ENCODE measurements at places on chromosomes 12 and 14.

DNA sequence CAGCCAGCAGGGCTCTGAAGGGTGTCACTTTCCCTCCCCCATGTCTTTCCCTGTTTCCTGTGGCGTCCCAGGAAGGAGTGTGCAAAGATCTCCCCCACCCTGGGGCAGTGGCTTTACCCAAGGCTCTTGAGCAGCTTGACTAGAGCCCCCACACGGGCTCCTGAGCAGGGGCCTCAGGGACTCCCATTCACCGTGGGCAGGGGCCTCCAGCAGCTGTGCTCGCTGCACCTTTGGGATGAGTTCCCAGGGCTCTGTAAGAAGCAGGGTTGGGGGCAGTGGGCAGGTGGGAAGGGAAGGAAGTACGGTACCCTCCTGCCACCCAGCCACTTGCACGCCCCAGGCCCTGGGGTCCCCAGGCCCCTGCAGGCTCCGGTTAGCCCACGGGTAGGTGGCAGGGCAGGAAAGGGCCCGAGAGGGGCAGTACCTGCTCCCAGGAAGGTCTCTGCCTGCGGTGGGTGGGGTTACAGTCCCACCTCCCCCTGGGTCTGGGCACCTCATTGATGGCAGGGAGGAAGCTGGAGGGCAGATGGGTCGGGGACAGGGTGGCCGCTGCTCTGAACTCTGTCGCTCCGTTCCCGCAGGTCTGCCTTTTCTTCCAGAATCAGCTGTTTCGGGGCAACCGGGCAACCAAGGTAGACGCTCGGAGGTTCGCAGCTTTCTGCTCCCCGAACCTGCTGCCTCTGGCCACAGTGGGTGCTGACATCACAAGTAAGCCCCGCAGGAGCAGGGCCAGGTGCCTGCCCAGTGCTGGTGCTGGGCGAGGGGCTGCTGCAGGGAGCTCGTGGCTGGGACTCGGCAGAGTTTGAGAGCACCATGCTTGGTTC lies 13.0 kb downstream of the ASPG start:
- DNase-seq, result no peak

- no peak for DNase-seq
Measured at GRCh38 chr14:59215322-59215721, 26.9 kb downstream of the DAAM1 start.

DNA sequence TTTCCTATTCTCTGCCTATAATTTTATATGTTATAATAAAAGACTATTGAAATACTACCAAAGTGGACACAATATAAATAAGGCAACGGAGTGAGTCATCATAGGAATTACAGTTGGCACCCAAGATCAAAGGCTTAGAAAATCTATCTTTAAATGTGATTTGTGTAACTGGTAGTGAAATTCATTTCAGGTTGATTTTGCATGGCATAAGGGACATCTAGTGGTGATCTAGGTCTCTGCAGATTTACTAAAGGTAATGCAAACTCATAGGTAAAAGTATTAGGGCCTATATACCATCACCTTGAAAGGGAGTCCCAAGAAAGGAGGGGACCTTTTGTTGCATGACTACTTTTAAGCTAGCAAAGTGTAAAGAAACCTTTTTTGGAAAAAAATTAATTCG lies 527.2 kb downstream of the NRXN3 start:
- DNase-seq, result peak; percentile 6

DNA sequence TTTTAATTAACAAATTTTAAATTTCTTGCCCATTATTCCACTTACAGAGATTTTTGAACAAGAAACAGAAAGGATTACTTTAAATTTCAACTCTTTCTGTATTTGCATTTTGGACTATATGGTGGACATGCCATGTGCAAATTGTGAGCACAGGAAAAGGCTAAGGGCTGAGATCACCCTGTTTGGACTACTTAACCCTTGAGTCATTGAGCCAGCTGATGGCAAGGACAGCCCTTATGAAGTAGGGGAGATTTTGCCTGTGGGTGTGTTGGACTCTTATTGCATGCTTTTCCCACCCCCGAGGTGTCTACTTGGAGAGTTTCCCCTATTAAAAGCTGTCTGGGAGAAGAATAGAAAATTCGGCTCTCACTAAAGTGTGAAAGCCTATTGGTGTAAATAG lies 17.2 kb downstream of the DERA start:
- peak; percentile 76 for DNase-seq

GRCh38 chr14:77979666-77980351 lies 179.9 kb downstream of the ADCK1 start:
- peak; percentile 4 for DNase-seq

GRCh38 chr12:32024884-32025592 lies 65.8 kb downstream of the RESF1 start:
- DNase-seq, result no peak

GRCh38 chr12:96044017-96044942 lies 8.9 kb upstream of the LTA4H start:
- no peak for DNase-seq

- DNase-seq, result no peak
Measured at GRCh38 chr12:3199551-3200031, 122.4 kb downstream of the TSPAN9 start.

GRCh38 chr14:35533357-35534207 lies at the start of gene INSM2:
Gene INSM2, plus strand, starts transcription at chr14:35534164. Its CDS starts 89 bp downstream, at chr14:35534253.
- DNase-seq, result no peak

GRCh38 chr14:39381366-39381765 lies 50.9 kb downstream of the FBXO33 start:
- DNase-seq, result no peak

- DNase-seq, result no peak
Measured at GRCh38 chr14:96986256-96987085, 189.3 kb downstream of the VRK1 start.

DNA sequence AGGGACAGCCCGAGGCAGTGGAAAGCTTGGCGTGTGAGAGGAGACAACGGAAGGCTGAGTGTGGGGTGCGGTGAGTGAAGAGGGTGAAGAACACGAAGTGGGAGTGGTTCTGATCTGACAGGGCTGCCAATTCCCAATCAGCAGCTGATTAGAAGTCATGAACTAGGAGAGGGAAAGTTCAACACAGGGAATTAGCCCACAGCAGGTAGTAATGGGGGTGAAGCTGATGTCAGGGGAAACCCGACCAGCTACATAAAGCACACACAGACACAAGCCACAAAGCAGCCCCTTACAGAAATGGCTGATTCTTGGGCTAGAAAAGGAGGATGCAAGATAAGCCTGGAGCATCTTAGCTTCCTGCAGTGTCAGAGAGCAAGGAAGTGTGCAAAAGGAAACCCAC lies 47.5 kb upstream of the TCL1A start:
- no peak for DNase-seq

GRCh38 chr12:108642269-108642870 lies 8.7 kb upstream of the SELPLG start:
- no peak for DNase-seq

- no peak for DNase-seq
Measured at GRCh38 chr14:92656306-92657081, 91.9 kb downstream of the LGMN start.

DNA sequence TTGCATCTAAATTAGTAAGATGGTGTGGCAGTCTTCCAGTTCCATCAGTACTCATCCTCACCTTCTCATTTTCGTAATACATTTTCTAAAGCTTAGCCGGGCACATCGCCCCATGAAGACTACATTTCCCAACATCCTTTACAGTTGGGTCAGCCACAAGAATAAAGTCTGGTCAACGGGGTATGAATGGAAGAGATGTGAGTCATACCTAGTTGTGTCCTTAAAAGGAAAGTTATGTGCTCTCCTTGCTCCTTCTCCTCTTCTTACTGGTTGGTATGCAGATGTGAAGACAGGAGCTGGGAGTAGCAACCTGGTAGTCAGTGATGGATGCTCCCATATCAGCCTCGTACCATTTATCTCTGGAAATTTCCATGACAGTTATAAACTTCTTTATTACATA lies 35.9 kb upstream of the EGLN3 start:
- peak; percentile 91 for DNase-seq

DNA sequence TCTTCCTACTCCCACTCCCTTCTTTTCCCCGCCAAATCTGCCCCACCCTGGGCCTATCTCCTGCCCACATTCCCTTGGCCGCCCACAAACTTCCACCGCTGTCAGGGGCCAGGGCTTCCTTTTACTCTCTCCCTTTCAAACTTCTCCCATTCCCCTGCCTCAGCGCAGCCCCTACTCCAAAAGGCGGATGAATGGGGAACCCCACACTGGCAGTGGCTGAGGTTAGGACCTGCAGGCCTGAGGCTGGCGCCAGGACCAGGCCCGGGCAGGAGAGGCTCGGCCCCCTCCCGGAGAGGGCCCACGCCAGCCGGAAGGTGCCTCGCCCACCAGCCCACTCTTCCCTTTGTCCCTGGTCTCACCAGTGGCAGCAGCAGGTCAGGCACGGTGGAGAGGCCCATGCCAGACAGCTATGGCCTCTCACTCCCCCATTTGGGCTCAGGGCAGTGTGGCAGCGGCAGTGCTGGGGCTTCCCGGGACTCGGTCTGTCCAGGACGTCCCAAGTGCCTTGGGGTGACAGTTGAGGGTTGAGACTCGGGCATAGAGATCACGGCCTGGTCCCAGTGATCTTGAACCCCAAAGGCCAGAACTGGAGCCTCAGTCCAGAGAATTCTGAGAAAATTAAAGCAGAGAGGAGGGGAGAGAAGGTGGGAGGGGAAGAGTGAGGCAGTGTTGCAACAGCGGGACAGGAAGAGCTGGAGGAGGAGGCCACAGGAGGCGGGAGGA lies at the start of gene TNFRSF1A:
TNFRSF1A (minus strand) TSS at position 660 of the 723 bp plus-strand sequence; CDS start at position 398, 262 bp downstream.
- peak; percentile 64 for DNase-seq

- DNase-seq, result no peak
Measured at GRCh38 chr12:42732908-42733411, 143.4 kb upstream of the PRICKLE1 start.

DNA sequence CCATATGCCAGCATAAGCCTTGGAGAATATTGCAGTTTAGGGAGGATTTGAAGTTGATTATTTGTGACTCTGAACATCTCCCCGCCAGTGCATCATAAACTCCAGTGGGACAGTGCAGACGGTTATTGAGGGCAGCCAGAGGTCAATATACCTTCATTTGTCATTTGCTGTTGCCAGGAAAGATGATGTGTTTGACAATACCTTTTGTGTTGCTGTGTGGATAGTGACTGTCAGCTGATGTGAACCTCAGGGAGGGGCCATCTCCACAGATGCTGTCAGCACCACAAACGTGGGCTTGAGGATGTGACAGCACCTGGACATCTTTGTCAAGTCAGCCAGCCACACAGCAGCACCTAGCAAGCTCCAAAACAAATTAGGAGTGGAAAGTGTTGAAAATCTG lies 11.5 kb downstream of the CCDC198 start:
- no peak for DNase-seq

DNA sequence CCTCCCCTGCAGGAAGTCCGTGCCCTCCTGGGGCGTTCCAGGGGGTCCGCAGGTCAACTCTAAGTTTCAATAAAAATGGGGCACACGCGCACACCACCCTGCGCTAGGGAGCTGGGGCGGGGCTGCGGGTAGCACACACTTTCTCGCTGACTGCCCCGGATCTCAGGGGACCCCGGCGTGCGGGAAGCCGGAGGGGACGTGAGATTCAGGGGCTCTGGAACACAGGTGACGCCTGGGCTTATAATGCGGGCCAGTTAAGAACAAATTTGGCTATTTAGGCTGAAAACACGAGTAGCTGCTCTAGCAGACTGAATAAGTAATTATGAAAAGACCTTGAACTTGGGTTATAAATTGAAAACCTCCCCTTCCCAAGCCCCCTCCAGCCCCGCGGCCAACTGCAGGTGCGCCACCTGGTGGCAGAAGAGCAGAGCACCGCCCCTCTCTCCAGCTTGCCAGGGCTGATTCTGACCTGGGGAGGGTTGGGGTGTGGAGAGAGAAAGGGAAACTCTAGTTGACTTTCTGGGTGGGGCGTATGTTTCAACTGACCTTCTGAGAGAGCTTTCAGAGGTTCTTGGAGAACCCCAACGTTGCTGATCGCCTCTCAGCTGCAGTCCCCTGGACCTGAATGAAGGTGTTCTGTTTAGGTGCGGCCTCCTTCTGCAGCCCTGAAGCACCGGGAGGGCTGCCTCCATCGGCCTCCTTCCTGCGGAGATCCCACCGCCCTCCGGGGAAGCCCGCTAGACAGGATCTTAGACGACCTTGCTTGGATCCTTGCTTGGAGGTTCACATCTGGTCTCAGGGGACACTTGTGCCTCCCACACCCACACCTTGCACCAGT lies 118.4 kb upstream of the EVL start:
- DNase-seq, result no peak

GRCh38 chr12:118330421-118331018 lies 42.2 kb downstream of the TAOK3 start:
- no peak for DNase-seq

DNA sequence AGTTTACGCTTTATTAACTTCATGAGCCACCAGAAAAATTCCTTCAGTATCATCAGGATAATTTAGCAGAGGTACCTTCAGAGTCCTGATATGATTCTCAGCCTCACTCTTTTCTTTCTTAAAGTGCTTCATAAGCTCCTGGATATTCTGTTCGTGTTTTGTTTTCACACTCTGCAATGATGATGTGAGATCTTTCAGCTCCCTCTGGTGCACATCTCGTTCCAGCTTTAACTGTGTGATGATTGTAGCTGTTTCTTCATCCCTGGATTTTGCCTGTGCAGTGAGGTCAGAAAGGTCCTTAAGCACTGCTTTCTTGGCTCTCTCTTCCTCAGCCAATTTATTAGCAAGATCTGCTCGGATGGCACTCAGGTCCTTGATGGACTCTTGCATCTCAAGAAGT lies 156.7 kb downstream of the CEP128 start:
- no peak for DNase-seq

- no peak for DNase-seq
Measured at GRCh38 chr12:47813511-47814196, 6.0 kb downstream of the HDAC7 start.

DNA sequence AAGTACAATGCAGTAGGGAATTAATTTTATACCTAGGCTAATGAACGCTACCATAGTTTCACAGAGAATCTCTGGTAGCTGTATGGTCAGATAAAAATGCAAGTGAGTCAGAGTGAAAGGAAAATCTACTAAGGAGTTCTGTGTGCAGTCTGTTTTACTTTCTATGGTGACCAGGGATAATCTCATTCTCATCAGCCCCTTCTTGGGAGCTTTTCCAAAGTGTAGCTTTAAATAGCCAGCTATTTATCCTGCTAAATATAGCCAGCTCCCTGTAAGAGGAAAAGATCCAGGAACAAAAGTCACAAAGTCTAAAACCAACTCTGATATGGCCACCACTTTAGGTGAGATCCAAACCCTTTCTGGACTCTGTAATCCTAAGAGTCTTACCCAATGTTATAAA lies 75.5 kb downstream of the TMEM116 start:
- DNase-seq, result no peak

- DNase-seq, result no peak
Measured at GRCh38 chr12:50524621-50525020, 19.8 kb downstream of the DIP2B start.

DNA sequence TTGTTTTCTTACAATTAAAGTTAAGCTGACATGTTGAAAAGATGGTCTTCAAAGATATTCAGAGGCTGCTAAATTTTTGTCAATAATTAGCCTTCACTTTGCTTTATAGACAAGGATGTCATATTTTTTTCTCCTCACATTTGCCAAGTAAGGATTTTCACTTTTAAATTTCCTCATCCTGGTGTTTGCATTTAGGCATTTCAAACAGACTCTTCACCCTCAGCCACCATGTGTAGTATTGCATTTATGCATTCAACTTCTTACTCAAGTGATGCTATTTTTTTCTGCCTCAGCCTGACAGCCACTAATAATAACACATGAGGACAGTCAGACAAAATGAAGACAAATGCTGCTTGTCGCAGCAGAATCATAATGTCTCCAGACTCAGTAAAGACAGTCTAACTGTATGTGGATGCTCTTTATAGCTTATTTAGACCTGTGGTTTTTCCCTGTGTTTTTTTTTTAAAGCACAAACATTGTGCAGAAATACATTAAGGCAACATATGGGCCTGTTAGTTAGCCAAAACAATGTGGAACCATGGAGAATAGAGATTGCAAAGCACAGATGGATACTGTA lies 481.5 kb downstream of the NPAS3 start:
- DNase-seq, result no peak
